Lower lobe of right lung (tissue), 2 donors: ENCODE measurements at places on chromosomes 2 and 18. TPM values are rescaled to one million over a fixed set of nuclear protein-coding genes. Genes with fewer than 3 reads are reported as not detected.

Gene NABP1
- total RNA-seq, result 48.6 TPM

Gene KLHL29
- total RNA-seq, result 12.9 TPM

GRCh38 chr18:10059610-10060468 is 146.0 kb downstream of the VAPA start:
- DNase-seq, result no peak

DNA sequence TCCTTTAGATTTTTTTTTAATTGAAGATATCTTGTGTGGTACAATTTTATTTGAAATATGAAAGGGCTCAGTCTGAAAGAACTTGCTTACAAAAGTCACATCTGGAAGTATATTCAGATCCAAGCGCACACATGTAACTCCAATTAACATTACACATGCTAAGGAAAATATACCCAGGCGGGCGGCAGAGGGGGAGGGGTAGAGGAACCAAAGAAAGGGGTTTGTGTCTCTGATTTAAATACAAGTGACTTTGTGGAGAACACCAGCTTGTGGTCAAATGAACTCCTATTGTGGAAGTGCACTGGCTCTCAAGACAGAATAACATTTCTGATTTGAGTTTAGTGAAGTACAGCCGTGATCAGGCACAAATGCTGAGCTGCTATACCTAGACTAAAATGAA is 280.2 kb upstream of the SOX11 start:
- DNase-seq, result no peak
